Activated CD8-positive, alpha-beta T cell treated with anti-CD3 and anti-CD28 coated beads for 36 hours (primary cell): ENCODE measurements at places on chromosomes 5 and 9. TPM values are rescaled to one million over a fixed set of nuclear protein-coding genes. Genes with fewer than 3 reads are reported as not detected.

Gene PTGER4
- 62.9 TPM for total RNA-seq

GRCh38 chr5:3607541-3608181 is 12.0 kb downstream of the IRX1 start:
- H3K4me1 ChIP-seq = no peaks in the 10 kb centered on the region
- no peak for DNase-seq
- no peak overlapping the region for H3K27ac ChIP-seq
- no peak overlapping the region for H3K4me3 ChIP-seq

GRCh38 chr5:67255881-67256280 is 59.3 kb upstream of the CD180 start:
- H3K4me1 ChIP-seq = no peaks in the 10 kb centered on the region
- H3K36me3 ChIP-seq = no peaks in the 10 kb centered on the region
- no peaks in the 10 kb centered on the region for H3K27me3 ChIP-seq

Gene HBEGF
- total RNA-seq = 6.4 TPM

DNA sequence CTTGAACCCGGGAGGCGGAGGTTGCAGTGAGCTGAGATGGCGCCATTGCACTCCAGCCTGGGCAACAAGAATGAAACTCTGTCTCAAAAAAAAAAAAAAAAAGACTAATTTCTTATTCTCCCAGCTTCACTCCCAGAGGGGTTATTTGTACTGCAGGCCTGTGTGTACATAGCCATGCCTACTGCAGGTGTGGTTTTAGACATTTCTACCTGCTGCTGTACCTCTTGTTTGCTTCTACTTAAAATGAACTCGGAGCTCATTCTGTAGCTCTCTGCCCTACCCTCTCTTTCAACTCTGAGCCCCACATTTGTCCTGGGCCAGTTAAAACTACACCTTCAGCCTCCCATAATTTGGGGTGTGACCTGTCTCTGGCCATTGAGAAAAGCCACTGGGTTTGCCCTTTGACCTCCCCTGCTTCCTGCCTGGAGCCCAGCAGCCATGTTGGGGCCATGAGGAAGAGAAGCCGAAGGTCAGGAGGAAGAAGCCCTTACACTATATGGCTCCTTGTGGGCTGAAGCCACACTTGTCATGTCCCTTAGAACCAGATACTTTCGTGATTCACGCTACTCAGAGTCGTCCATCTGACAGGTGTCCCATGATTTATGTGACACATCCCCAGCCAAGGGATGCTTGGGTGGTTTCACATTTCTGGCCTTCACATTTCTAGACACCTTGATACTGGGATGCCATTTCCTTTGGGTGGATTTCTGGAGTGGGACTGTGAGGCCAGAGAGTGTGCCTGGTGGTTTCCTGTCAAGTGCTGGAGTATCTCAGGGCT is 9.4 kb upstream of the CARD19 start:
- DNase-seq = no peak
- H3K36me3 ChIP-seq = peaks cover 66% of the 10 kb centered on the region
- no peaks in the 10 kb centered on the region for H3K27me3 ChIP-seq
- H3K4me1 ChIP-seq = peaks cover 55% of the 10 kb centered on the region
